ENCODE measurements at places on chromosomes 12 and 14.

DNA sequence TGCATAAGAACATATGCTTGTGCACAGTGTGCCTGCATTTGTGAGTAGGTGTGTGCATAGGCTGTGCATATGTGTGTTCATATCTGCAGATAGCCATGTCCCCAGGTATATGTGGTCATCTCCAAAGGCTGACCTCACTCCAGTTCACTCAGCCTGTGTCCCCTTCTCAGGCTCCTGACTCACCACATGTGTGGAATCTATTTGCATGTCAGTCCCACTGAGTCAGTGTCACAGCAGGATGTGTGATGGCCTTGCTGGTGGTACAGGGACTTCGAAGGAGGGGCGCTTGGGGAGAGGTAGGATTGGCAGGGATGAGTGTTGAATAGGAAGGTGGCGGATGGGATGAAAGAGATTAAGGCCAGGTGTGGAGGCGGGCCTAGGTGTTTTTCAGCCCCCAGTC, 35.5 kb downstream of the KRT80 start:
- DNase-seq: no peak

DNA sequence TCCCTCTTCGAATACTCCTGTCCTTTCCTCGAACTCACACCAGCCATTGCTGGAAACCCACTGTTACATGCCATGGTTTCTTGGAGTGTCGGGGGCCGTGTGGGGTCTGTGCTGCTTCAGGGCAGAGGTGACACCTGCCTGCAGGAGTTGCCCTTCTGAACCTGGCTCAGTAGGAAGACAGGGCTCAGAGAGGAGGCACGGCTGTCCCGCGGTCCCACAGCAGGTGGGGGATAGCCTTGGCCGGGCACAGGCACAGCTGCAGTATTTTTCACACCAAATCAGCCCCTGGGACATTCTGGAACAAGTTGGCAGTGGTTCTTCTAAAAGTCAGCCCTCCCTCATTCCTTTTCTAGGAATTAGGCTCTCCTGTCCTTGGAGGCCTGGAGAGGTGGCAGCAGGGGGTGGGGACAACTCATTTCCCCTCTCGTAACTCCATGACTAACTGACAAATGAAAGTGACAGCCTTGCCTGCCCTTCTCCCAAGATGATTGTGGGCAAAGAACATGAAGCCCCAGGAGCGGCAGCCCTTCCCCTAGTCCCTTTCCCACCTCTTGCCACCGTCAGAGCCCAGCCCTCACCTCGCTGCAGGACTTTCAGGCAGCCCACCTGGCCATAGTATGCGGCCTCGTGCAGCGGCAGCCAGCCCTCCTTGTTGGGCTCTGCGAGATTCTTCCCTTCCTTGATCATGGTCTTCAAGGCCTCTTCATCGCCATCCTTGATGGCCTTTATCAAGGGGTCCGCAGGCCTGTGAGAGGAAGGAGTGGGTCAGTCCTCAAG, 22.4 kb downstream of the ASB2 start:
- no peak for DNase-seq

GRCh38 chr12:14850929-14851663, 7.8 kb upstream of the ART4 start:
- no peak for DNase-seq

DNA sequence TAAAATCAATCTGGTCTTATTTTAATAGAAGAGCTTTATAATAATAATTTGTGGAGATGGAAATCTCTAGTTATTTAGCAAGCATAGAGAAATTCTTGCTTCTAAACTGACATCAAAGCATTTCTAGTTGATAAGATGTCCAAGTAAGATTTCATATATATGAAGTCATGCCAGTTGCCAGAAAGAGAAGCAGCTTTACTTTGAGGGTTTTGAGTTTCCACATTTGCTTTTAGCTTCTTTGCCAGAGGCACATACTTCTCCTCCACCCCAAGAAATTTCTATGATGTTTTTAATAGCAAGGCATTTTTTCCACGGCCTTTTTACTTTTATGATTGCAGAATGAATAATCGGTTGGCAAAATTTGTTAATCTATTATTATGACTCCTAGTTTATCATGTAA, 24.2 kb upstream of the YAF2 start:
- DNase-seq: no peak

- DNase-seq: no peak
Measured at GRCh38 chr12:110966081-110966760, 45.8 kb upstream of the MYL2 start.

DNA sequence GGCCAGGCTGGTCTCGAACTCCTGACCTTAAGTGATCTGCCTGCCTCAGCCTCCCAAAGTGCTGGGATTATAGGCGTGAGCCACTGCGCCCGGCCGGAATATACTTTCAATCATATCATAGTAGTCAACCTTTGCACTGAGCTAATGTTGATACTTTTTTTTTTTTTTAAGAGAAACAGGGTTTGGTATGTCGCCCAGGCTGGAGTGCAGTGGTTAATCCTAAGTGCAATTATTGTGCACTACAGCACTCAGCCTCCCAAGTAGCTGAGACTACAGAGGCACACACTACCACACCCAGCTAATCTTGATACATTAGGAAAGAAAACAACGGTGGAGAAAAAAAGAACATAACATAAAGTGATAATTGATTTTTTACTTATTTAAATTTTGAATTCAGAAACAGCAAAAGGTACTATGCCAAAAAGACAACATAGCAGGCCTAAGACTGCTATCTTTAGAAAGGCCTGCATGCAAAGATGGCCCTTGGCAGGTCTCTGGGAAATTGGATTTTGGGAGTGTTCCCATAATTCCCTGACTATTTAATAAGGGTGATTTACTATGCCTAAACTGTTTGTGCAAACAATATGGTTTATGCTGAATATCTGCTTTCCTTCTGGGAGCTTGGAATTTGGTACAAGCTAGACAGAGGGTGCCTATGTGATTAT, 15.5 kb downstream of the BTBD7 start:
- no peak for DNase-seq

DNA sequence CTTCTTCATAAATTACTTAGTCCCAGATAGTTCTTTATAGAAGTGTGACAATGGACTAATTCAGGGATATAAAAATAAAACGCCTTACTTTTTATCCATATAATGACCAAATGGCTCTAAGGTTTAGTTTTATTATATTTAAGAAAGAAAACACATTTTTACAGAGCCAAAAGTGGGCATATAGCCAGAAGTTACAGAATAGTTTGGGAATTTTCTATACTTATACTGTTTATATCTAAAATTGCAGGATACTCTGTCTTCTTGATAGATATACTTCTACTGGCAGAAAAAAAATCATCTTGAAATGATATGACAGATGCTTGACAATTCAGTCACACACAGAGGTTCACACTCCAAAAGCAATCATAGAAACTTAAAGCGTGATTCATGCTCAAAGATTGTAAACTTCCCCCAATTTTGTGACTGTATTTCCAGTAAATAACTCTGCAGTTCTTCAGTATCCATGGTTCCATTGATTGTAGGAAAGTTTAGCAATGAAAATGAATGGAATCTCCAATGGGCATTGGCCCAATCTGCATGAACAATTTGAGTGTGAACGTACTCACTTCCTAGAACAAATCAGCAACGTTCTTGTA, 307.8 kb downstream of the NOVA1 start:
- DNase-seq: no peak

DNA sequence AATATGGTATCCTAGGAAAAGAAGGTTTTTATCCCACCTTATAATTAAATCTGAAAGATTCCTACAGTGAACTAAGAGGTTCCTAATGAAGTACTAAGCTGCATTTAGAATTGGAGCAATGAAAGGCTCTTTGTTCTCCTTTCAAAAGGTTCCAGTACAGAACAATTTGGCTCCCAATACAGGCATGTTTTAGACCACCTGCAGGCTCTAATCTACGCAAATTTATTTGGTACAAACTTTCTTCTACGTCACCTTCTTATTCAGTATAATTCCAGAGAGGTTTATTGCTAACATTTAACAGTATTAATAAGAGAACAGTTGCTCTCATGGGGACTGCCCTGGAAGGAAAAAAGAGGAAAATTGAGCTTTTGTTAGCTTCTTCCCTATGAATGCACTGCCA, 37.6 kb upstream of the SLCO1C1 start:
- no peak for DNase-seq

- DNase-seq: no peak
Measured at GRCh38 chr12:104733717-104734175, 224.3 kb downstream of the SLC41A2 start.

- DNase-seq: no peak
Measured at GRCh38 chr14:61562321-61563161, 132.8 kb upstream of the HIF1A start.

DNA sequence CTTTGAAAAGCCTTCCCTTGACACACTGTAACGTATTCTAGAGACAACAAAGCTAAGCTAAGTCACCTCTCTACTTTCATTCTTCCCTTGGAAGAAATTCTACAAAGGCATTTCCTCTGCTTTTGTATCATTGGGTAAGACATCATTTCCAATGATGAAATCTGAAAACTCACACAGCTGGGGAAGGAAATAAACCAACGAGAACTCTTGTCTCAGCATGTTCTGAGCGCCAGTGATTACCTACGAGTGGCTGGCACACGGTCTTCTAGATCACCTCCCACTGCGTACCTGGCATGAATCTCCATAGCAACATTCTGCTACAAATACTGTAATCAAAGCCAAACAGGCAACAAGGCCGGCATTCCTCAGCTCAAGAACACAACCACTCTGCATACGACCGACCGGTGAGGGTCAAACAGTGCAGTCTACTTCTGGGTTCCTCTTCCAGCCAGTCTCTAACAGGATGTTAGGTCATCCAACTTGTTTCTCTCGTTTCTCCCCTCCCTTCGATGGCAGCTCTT, 7.6 kb downstream of the VPS37B start:
- no peak for DNase-seq

DNA sequence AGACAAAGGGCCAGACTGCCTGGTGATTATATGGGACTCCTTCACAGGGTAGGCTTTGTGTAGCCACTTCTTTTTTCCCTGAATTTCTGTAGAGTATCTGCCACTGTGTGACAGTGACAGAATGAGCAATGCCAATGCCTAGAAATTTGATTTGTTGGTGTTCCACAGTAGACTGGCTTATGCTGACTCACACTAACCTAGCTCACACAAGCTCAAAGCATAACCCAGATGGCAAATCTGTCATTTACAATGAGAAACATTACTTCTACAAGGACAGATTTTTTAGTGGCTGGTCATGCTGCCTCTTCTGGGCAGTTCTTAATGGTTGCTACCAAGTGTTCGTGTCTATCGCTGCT, 15.9 kb downstream of the CFAP251 start:
- no peak for DNase-seq

DNA sequence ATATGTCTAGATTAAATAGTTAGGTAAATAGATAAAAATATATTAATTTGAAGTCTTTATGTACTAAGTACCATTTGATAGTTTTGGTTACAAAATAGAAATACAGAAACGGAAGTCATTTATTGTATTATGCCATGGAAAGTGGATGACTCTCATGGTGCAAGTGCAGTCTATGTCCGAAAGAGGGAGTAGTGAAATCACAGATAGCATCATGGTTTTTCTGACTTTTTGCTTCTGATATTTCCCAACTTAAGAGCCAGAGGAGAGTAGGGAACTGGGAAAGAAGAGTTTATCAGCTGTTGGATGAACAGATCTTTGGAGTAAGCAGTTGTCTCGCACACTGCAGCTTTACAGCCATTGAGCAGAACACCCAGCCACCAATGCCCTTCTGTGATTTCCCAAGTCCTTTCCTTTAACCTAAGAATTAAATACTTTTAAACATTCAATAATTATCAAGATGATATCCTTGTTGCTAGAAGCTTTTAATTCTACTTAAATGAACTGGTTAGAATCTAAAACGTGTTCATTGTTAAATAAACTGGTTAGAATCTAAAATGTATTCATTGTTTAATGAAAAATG, 18.4 kb upstream of the SRGAP1 start:
- no peak for DNase-seq

DNA sequence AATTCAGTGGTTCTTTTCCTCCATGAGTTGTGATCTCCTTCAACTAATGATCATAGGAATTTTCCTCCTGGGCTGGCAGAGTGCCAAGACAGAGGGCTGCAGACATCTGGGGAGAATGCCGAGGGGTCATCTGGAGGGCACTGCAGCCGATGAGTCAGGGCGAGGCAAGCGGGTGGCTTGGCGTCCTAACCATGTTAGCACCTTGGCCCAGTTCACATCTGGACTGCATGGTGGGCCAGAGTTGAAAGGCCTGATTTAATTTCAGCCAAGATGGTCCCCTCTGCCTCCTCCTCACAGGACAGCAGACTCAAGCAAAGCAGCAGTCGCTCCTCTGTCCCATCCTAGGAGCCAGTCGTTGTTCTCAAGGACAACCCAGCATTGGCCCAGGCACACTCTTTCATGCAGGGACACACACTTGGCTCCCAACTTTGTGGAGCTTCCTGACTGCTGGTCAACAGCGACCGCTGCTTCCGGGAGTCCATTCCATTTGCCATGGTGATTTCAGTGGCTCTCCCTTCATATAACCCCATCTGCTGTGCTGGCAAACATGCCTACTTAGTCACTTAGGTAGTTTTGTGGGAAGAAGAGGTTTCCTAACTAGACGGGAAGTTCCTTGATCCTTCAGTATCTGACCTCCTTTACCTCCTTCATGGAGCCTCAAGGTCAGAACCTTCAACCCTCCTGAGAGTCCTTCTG, 161.8 kb downstream of the TTC8 start:
- DNase-seq: no peak

GRCh38 chr12:4268329-4269181, 5.0 kb upstream of the CCND2 start:
- DNase-seq: no peak

DNA sequence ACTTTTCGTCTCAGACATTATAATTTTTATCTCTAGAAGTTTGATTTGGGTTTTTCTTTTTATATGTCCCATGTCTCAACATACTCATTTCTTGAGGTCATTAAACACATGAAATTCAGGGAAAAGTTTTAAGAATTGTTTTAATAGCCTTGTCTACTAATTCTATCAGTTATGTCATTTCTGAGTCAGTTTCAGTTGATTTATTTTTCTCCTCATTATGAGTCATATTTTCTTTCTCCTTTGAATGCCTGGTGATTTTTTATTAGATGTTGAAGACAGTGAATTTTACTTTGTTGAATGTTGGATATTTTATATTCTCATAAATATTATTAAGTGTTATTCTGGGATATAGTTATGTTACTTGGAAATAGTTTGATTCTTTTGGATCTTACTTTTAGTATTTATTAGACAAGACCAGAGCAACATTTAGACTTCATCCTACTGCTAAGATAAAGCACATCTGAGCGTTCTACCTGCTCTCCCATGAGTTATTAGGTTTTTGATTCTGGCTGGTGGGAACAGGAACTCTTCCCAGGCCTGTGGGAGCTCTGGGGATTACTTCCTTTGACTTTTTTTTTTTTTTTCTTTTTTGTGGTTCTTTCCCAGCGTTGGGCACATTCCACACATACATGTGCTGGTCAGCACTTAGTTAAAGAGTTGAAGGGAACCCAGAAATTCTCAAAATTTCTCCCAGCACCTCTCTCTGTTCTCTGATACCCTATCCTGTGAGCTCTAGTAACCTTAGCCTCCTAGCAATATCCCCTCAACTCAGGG, 1157.7 kb downstream of the BCL11B start:
- no peak for DNase-seq

- no peak for DNase-seq
Measured at GRCh38 chr12:97131220-97131981, 224.3 kb downstream of the NEDD1 start.

DNA sequence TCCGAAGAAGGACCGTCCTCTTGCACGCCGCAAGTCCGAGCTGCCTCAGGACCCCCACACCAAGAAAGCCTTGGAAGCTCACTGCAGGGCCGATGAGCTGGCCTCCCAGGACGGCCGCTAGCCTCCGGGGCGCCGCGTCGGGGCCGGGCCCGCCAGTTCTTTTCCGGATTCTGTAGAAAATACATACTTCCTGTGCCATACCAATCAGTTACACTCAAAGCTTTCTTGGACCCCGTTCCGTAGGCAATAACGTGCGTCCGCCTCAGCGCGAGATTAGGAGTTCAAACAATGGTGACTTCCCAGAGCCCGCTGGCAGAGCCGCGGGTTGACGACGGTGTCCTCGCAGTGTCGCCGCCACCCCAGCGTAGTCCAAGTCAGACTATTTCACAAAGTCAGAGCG, 39.2 kb upstream of the DYNC1H1 start:
- DNase-seq: no peak
